Activated T-cell treated with anti-CD3 and anti-CD28 coated beads, Interleukin-2, amount 50 U/mL, for 72 hours (primary cell): ENCODE measurements at places on chromosomes 7 and 10.
A peak's percentile ranks its signal among the peaks of the same experiment; 100 is the strongest.

GRCh38 chr7:44239361-44239760, 38.6 kb downstream of the YKT6 start:
- no peak for DNase-seq

DNA sequence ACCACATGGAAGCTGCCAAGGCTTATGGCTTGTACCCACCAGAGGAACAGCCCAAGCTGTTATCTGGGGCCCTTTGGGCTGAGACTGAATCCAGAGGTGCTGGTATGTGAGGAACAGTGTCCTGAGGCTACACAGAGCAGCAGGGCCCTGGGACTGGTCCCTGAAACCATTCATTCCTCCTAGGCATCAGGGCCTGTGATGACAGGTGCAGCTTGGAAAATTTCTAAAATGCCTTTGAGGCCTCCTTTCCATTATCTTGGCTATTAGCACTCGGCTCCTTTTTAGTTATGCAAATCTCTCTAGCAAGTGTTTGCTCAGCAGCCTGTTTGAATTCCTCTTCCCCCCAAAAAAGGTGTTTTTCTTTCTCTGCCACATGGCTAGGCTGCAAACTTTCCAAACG, 1151.7 kb upstream of the LRRN3 start:
- no peak for DNase-seq

- DNase-seq, result no peak
Measured at GRCh38 chr7:69018200-69018599, 580.1 kb upstream of the AUTS2 start.

DNA sequence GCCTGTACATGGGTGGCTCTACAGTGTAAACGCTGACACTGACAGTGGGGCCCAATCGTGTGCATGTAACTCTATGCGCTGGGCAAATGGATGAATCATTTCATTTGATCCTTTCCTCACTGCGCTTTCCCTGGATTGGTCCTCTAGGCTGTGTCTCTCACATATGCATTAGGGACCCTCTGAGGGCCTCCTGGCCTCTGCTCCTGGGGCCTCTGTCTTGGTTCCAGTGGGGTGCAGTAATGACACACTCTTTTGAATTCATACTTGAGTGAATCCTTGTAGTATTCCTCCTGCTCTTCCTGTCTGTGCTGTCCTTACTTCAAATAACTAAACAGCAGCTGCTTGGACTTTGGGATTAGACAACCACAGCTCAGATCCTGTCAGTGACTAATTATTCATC, 176.5 kb upstream of the ADO start:
- DNase-seq, result no peak

DNA sequence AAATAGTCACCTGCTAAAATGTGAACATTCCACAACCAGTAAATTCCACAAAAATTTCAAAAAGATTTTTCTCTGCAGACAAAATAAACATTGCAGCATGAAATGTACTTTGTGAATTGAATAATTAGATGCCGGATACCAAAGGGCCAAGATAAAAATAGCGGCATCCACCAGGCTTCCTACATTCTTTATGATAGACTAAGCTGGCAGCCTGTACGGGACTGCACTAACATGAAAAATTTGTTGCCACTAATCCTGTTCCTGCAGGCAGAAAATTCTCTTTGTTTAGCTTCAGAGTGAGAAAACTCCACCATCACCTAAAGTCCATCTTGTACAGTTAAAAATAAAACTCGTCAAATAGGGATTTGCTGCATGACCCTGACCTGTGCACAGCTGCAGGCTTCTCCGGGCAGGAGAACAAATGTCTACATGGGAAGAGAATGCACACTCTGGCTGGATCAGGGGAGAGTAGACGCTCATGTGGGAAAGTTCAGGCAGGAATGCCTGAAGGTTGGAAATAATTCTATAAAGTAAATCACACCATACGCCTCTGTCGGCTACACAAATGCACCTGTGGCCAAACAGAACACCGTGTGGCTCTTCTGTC, 15.6 kb upstream of the ADO start:
- no peak for DNase-seq

GRCh38 chr7:45917658-45918057, 3.4 kb downstream of the IGFBP3 start:
- peak; percentile 76 for DNase-seq

- DNase-seq, result no peak
Measured at GRCh38 chr10:79308016-79308415, 39.3 kb upstream of the PPIF start.

DNA sequence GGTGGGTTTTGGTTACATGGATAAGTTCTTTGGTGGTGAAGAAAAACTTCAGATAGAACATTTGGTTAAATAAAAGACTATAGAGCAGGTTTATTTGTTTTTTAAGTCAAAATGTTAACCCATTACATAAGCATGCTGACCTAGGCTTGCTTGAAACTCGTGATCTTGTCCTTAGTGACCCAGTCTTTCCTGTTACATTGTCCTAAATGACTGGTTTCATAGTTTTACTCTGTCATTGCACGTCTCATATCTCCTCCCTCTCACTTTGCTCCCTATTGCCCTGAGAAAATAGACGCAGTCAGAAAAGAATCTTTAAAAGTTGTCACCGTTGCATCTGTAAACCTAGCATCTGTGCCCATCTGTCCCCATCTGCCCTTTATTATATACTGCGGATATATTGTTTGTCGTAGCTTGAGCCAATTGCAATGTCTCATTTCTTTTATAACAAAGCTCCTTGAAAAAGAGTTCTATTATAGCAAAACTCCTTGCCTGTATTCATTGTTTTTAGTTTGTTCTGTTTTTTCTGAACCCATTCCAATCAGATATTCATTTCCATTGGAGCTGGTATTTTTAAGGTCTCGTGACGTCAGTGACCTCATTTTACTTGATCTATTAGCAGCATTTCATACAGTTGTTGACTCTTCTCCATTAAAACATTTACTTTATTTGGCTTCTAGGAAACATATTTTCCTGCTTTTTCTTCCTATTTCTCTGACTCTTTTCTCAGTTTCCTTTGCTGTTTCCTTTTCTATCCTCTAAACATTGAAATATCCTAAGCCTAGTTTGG, 57.3 kb downstream of the HELLS start:
- DNase-seq, result no peak

- no peak for DNase-seq
Measured at GRCh38 chr7:130065500-130066152, 4.7 kb upstream of the KLHDC10 start.

GRCh38 chr10:96683065-96683464, 37.2 kb downstream of the PIK3AP1 start:
- no peak for DNase-seq
